ENCODE measurements at places on chromosomes 12 and 14.

DNA sequence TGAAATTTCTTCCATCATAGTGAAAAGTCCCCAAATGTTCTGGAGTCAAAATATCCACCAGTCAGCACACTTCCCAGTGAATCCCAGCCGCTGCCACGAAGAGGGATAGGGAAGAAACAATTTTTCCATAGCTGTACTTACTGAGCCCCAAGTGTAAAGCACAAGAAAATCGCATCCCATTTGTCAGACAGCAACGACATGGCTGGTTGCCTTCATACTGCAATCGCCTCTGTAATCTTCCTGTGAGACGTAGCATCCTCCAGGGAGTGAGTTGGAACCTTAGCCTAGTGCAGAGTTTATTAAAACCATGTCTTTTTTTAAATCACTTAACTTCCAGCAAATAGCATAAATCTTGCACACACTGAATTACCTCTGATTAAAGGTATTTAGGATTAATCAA is 56.8 kb downstream of the GNG2 start:
- no peak for DNase-seq

- no peak for DNase-seq
These were observed 101.8 kb upstream of the EIF5 start for GRCh38 chr14:103232031-103232808.

- DNase-seq = no peak
These were observed 84.7 kb downstream of the GPATCH2L start for GRCh38 chr14:76236172-76237130.

GRCh38 chr14:99357151-99357915 is 85.3 kb upstream of the BCL11B start:
- DNase-seq = no peak

GRCh38 chr14:92895352-92895878 is 27.5 kb upstream of the CHGA start:
- no peak for DNase-seq

DNA sequence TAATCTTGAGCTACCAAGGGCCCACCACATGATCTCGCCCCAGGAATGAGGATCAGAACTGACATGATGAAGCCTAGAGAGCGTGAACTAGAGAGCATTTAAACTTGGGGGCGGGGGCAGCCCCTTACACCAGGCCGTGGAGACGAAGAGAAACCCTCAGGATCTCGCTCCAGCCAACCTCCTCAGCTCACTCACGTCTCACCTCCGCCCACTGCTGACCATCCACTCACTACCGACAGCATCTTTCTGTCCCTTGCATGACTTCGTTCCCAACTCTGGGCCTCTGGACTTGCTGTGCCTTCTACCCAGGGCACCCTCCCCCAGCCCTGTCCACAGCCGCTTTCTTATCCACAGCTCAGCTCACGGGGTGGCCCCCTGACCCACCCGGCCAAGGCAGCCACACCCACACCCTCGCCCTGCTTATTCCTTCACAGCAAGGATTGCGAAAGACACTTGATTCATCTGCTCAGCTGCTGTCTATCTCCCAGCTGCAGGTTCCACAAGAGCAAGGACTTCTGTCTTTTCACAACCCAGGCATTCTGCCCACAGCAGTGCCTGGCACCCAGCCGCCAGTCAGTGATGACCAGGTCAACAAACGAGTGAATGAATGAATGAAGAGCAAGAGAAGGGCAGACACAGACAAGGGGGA is 6.4 kb downstream of the STX2 start:
- no peak for DNase-seq

GRCh38 chr12:83067981-83068380 is 381.3 kb downstream of the TMTC2 start:
- DNase-seq = no peak

- no peak for DNase-seq
These were observed 43.0 kb downstream of the LRIG3 start for GRCh38 chr12:58877243-58877743.

GRCh38 chr12:17992002-17992656 is 97.9 kb downstream of the RERGL start:
- DNase-seq = no peak

GRCh38 chr14:65566820-65567522 is 154.4 kb downstream of the FUT8 start:
- no peak for DNase-seq

DNA sequence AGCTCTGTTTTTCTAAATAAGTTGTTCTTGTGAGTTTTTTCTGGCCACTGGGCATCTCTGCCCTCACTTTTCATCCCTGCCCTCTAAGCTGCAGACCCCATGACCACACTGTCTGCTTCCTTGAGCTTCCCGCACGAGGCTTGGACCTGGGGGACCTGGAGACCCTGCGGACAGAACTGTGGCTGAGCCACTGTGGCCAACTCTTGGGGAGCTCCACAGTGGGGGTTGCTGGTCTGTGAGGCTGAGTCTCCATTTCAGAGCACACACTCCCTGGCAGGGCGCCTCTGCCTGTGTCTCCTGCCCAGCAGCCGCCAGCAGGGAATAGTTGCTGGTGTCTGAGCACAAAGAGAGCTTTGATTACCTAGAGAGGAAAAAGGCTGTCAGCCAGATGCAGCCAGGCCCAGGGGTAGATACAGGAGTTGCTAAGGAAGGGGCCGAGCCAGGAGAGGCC is 13.1 kb upstream of the RIN3 start:
- DNase-seq = no peak

DNA sequence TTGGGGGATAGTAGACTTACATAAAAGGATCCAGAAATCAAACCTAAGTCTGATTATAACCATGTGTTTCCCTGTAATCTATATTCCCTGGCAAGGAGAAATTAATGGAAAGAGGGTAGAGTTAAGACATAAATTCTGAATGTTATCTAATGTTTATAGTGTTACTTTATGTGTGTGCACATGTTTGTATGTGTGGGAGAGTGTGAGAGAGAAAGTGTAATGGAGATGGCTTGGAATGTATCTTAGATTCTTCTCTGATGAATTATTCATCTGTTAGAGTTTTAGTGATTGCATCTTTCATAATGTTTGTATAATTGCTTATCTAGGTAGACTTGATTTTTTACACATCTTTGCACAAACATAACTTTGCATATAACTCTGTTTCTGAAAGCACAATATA is 490.9 kb downstream of the FLRT2 start:
- DNase-seq = no peak

DNA sequence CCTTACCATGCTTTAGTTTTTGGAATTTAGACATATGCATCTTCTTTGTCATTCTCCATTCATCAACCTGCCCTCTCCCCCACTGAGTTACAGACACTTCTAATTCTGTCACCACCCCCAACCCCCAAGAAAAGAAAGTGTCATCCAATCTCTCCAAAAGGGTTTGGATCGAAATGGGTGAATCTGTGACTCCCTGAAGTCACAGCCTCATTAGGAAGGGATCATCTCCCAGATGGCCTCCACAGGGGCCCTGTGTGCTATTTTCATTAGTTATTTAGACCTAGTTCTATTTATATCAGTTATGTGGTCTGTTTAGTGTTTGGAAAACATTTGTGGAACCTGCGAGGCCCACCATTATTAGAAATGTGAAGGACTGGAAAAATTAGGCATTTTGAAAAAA is 191.0 kb upstream of the ATP2B1 start:
- no peak for DNase-seq

- no peak for DNase-seq
These were observed 265.0 kb downstream of the DUSP6 start for GRCh38 chr12:89087149-89087825.

DNA sequence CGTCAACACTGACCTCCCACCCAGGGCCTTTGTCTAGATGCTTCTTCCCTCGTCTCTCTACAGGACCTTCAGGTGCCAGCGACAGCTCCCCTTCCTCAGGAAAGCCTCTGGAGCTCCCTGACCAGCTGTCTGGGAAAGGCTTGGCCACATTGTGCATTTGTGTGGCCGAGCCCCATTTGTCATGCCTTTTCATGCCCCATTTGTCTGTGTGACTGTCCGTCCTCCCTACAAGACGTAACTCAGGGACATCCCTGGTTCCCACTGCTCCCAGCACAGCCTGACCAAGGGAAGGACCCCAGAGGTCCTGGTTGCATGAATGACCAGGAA is 23.8 kb downstream of the ZFYVE21 start:
- DNase-seq = no peak

DNA sequence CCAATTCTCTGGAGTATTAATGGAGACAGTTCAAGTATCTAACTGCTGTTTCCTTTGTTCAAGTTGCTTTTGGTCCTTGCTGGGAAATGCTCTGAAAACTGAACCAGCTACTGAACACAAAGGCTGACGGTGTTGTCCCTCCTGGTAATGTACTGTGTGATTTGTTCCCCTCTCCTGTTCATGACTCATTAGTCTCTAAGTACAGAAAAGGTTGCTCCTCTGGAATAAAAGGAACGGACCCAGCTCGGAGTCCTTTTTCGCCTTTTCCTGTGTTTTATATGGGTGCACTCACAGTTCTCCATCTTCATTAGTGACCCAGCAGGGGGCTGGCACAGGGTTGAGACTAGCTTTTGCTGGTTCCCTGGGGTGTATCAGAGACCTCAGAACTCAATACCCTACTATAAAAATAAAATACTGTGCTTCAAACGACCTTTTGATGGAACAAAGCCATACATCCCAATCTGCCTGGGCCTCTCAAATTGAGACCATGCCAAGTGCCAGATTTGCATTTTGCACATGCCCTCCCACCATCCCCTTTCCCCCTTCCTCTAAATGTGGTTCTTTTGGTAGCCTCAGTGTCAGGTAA is 269.7 kb downstream of the RAD51B start:
- no peak for DNase-seq

- no peak for DNase-seq
These were observed 37.5 kb upstream of the KRR1 start for GRCh38 chr12:75548879-75549278.

GRCh38 chr14:21056520-21057163 is 980 bp upstream of the RNASE8 start:
- no peak for DNase-seq

GRCh38 chr14:35558680-35559079 is 24.7 kb downstream of the INSM2 start:
- DNase-seq = no peak

- DNase-seq = peak; percentile 24
These were observed 13.7 kb downstream of the PGF start for GRCh38 chr14:74941676-74942097.

GRCh38 chr14:86050757-86051156 is 520.8 kb downstream of the FLRT2 start:
- no peak for DNase-seq

DNA sequence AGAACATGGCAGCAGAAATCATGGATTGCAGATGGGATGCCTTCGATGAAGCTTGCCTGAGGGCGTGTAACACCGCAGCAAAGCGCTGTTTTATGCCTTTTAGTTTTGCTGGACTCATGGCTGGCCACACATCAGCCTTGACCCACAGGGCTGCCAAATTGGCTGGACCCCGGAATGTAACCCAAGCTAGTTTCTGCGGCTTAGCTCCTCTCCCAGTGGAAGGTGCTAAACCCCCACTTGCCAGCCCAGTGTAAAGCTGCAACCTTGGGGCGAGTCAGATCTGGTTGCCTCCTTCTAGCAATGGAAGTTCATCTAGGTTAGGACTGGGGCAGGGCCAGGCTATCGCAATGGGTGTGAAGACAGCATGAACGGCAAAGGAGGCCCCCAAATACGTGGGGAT is 38.3 kb downstream of the MEG3 start:
- DNase-seq = no peak

GRCh38 chr12:72433298-72433697 is 161.1 kb downstream of the TRHDE start:
- no peak for DNase-seq

GRCh38 chr14:35355981-35356841 is 48.3 kb downstream of the NFKBIA start:
- no peak for DNase-seq

DNA sequence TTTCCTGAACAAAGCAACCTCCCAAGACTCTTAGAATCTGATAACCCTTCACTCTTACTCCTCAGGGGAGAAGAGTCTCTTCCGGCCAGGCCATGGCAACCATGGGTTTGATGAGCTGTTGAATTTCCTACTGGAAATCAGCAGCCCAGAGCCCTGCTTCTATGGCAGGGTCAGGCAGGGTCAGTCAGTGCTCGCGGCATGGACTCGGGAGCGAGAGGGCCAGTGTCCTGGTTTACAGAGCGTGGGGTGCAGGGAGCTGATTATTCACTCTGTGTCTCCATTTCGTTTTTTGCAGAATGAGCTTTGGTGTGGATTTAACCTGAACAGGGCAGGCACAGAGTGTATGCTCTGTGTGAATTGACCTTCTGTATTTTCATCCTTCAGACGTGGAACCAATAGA is 340.6 kb upstream of the SFSWAP start:
- DNase-seq = no peak

DNA sequence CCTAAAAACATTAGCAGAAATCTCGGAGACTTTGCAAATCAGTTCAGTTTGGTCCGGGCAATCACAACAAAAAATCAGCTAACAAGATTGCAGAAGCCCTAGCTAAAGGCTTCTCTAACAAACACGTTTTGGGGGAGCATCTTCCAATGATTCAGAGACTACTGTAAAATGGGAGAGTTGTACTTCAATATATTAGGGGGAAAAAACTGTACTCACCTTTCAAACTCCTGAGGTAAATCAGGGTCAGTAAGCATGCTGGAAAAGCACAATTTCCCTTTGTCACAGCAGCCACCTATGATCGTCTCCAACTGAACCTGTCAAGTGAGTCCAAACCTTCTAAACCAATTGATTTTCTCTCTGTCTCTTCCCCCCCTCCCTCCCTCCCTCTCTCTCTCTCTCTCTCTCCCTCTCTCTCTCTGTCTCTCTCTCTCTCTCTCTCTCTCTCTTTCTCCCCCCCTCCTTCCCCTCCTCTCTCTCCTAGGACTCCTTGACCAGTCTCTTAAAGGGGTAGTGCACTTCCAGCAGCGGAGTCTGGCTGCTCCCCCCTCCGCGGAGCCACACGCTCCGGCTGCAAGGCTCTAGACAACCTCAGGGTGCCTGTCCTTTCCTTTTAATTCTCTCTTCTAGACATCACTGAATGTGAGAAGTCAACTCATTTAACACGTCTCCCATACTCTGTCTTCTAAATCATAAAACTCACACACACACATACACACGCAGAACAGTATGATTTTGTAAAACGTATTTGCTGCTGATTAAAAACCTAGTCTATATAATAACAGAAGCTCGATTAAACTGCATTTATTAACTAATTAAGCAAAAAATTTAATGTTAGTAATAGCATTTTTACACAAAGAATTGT is at the start of gene SOX5:
Gene SOX5 (minus strand): TSS at position 323 of the 862 bp plus-strand sequence. CDS start 69 bp downstream, at position 254.
- DNase-seq = no peak

DNA sequence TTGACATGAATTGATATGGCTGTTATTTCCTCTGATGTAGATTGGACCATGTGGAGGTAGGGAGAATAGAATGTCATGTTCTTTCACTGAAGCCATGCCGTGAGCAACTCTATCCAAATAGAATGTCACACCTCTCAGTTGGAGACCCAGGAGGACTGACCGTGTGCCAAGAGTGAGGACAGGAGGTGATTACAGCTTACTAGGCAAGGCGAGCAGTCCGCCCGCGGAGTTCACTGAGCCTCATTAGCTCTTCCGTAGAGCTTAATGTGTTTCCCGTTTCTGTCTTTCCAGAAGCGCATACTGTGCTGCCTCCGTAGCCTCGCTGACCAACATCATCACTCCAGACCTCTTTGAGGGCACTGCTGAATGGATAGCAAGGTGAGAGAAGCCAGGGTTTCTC is 45.6 kb downstream of the FNTB start:
- DNase-seq = no peak

GRCh38 chr12:4380332-4380731 is 820 bp upstream of the FGF23 start:
- DNase-seq = no peak

- DNase-seq = no peak
These were observed 109.4 kb downstream of the DACT1 start for GRCh38 chr14:58747181-58747580.

GRCh38 chr12:104734541-104735095 is 223.5 kb downstream of the SLC41A2 start:
- no peak for DNase-seq

GRCh38 chr12:42770261-42770660 is 180.7 kb upstream of the PRICKLE1 start:
- DNase-seq = no peak

- no peak for DNase-seq
These were observed 89.6 kb downstream of the NUAK1 start for GRCh38 chr12:106049105-106049504.

All from effector memory CD8-positive, alpha-beta T cell (primary cell).